Frontal cortex (tissue), 4 donors: ENCODE measurements at places on chromosomes 13 and 19.

DNA sequence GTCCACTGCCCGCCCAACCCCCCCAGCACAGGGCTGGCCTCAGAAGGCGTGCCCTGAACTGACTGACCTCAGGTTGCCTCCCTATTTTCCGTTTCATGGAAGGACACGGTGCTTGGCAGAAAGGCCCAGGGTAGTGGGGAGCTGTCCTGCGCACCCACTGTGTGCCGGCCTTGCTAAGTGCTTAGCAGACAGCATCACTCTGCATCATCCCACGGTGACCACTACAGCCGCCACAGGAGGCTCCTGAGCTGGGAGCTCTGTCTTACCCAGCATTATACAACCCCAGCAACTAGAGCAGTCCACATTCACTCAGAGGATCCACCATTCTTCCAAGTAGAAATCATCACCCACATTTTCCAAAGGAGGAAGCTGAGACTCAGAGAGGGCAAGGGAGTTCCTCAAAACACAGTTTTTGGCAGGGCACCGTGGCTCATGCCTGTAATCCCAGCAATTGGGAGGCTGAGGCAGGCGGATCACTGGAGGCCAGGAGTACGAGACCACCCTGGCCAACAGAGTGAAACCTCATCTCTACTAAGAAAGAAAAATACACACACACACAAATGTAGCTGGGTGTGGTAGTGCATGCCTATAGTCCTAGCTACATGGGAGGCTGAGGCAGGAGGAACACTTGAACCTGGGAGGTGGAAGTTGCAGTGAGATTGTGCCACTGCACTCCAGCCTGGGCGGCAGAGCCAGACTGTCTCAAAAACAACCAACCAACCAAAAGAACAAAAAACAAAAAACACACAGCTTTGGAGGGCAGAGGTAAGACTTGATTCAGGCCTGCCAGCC, 1.6 kb downstream of the SBK2 start:
- DNase-seq = no peak

GRCh38 chr13:83880275-83881139, 1.8 kb downstream of the SLITRK1 start:
- DNase-seq = no peak

GRCh38 chr13:76980075-76980718, 11.7 kb upstream of the CLN5 start:
- peak; percentile 69 for DNase-seq

DNA sequence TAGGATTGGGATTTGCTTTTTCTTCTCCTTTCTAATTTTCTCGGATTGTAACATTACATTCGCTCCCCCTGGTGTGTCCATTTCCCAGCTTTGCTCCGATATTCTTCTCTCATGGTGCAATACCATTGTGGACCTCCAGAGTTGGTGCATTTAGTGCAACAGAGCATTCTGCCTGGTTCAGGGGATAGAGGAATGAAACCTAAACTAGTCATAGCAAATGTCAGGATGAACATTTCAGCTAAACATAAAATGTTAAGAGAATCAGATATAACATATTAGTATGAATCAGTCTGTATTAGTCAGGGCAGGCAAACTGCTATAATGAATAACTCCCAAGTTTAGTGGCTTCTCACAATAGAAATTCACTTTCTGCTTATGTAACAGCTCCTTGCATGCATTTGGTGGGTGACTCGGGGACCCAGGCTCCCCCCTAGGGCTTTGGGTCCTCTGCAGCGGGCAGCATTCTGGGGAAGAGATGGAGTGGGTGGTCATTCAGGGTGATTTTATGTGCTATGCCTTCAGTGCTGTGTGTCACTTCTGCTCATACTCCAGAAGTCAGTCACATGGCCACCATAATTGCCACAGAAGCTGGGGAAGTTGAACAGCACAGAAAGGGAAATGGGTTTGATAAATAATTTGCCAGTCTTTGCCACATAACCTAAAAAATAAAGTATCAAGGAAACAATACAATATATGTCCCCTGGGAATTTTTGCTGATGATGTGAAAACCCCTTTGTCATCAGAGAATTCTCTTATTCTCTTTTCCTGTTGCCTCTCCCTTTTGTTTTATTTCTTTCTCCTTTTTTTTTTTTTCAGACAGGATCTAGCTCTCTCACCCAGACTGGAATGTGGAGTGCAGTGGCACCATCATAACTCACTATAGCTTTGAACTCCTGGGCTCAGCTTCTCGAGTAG, 111.0 kb downstream of the HSPH1 start:
- DNase-seq = no peak

- no peak for DNase-seq
Observed at GRCh38 chr19:46624958-46625661, at the start of gene PTGIR. Gene PTGIR, minus strand, starts transcription at chr19:46625089. Its CDS starts 864 bp downstream, at chr19:46624225.

- no peak for DNase-seq
Observed at GRCh38 chr13:106568299-106569003, 514 bp upstream of the ARGLU1 start.
